ENCODE measurements at places on chromosomes 3 and 15. TPM values are rescaled to one million over a fixed set of nuclear protein-coding genes. Genes with fewer than 3 reads are reported as not detected.

DNA sequence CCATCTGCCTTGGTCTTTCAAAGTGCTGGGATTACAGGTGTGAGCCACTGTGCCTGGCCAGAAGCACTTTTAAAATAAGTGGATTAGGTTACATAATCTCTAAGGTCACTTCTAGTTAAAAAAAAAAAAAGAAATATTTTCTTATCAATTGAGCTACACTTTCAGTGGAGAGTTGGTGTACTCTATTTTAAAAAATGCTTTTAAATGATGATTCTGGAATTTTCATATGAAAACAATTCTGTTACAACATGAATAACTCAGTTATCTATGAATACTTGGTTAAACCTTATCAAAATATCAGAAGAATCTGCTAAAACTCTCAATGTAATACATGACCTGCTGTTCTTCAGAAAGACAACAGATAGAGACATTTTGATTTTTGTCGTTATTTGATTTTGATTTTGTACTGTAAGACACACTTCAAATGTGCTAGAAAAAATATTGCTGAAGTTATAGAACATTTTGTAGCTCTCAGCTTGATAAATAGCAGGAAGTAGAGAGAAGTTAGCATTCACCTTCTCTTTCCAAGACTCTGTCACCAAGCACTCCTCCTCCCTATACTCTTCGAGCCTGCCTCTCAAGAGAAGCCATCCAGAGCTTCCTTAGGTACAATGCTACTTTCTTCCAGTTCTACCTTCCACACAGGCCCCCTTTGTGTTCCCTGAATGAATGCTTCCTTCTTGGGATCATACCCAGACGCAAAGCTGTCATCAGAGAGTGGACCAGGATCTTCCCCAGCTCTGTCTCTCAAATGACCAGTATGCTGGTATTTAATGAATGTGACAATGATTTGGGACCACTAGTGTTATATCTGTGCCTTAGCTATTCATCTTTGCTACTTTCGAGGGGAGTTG is 47.2 kb upstream of the SECISBP2L start:
- DNase-seq = no peak

GRCh38 chr3:189789432-189789831 is 158.2 kb downstream of the TP63 start:
- DNase-seq = no peak

The CEP63 gene
- 19.3 TPM for total RNA-seq

- no peak for DNase-seq
Observed at GRCh38 chr3:194279101-194279500, 72.0 kb downstream of the CPN2 start.

The DNAH12 gene
- total RNA-seq = under 0.01 TPM

The RAB6B gene
- total RNA-seq = 9.3 TPM

GRCh38 chr3:11775493-11775892 is 71.2 kb downstream of the TAMM41 start:
- DNase-seq = no peak

GRCh38 chr15:62570405-62570783 is 405.3 kb upstream of the C2CD4B start:
- no peak for DNase-seq

The MAPKAPK3 gene
- 27.9 TPM for total RNA-seq

- DNase-seq = no peak
Observed at GRCh38 chr15:70447521-70447920, 315.8 kb downstream of the UACA start.

DNA sequence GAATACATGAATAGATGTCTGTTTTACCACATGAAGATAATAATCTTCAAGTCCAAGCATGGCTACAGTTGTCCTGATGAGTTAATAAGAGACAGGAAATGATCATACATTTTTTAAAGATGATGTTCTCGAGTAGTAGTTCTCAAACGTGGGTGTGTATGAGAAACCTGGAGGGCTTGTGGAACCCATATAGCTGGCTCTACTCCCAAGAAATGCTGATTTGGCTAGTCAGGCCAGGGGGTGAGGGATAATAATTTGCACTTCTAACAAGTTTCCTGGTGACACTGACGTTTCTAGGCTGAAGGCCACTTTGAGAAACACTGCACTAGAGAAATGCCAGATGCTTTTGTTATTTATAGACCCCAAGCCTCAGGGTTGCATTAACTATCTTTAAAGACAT is 37.0 kb downstream of the ROPN1B start:
- no peak for DNase-seq

The FSTL1 gene
- 664 TPM for total RNA-seq

The CLPX gene
- 53.2 TPM for total RNA-seq

The NUDT16 gene
- 34.0 TPM for total RNA-seq

DNA sequence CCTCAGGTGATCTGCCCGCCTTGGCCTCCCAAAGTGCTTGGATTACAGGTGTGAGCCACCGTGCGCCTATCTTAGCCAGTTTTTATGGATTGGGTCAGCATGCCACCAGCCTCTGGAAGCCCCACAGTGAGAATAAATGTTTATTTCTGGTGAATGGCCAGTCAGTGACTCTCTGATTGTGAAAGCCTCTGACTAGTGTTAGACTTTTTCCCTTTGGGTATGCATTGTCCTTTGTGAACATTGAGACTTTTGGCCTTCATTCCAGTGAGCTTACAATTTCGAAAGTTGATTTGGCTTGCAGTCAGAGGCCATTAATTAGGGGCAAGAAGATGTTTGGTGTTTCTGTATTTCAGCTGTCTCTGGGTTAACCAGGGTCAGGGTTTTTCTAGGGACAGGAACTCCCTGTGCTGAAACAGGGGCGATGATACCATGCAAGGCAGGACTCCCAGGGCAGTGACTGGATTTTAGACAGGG is 274.5 kb upstream of the C2CD4B start:
- DNase-seq = no peak

DNA sequence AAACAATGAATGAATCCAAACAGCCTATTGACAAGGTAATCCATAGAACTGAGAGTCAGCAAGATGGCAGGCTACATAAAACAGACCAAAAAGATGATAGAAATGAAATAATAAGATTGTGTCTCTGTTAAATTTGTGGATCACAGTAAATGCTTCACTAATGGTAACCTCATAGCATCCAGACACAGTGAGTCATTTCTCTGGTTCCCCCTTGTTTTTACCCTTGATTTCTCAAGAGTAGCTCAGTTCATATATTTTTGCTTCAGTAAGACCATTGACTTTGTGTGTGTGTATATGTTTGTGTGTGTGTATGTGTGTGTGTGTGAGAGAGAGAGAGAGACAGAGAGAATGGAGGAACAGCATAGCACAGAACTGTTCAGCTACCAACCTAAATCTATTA is 546.9 kb downstream of the RBMS3 start:
- DNase-seq = no peak

GRCh38 chr3:122982216-122983185 is 45.1 kb downstream of the SEMA5B start:
- no peak for DNase-seq

The CCDC51 gene
- 20.3 TPM for total RNA-seq

DNA sequence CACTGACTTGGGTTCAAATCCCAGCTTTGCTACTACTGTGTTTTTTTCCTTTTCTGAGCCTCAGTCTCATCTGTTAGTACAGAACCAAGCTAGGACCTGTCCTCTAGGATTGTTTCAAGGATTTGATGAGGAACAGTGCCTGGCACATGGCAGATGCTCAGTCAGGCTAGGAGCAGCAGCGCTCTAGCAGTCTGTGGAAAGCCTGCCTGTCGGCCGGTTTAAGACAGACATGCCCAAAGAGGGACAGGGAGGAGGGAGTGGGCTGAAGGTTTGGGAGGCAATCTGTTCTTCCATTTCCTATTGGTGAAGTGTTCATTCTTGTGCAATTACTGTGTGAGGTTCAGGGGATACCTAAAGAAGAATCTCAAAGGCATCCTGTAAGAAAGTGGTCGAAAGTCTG is 35.1 kb upstream of the RGMA start:
- no peak for DNase-seq

DNA sequence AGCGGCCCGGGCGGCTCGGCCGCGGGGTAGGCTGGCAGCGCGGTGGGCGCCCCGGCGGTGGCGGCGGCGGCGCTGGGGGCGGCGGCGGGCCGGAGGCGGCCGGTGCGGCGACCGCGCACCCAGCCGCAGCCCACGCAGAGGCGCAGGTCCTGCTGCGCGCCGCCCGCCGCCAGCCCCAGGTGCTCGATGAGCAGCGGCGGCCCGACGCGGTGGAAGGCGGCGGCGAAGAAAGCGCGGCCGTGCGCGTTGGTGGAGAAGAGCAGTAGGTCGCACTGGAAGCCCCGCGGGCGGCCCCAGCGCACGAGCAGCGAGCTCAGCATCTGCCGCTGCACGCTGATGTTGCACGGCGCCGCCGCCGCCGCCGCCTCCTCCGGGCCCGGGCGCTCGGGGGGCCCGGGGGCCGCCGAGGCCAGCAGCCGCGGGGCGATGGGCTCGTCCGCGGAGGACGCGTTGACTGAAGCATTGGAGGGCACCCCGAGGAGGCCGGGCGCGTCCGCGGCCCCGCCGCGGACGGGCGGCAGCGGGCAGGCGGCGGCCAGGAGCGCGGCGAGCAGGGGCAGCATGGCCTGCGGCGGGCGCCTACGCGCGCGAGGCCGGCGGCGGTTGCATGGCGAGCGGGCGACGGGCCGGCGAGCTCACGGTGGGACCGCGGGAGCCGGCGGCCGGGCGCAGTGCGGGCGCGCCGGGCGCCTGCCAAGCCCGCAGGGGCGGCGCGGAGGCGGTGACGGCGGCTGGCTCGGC is 452 bp downstream of the TMEM158 start:
- no peak for DNase-seq

DNA sequence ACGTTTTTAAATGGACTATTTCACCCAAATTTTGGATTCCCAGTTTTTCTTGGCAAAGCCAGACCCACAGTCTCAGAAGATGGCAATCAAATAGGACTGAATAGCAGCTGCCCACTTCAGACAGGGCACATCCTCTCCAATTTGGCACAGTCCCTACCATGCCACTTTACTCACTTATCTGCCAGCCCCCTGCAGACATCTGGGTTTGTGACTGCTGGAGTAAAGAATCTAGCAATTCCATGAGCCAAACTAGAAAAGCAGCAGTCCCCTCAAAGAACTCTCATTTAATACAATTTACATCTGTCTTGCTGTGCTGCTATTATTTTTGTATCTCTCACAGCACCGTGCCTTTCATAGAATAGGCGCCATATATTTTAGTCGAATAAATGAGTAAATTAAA is 16.0 kb upstream of the LRRN1 start:
- no peak for DNase-seq

DNA sequence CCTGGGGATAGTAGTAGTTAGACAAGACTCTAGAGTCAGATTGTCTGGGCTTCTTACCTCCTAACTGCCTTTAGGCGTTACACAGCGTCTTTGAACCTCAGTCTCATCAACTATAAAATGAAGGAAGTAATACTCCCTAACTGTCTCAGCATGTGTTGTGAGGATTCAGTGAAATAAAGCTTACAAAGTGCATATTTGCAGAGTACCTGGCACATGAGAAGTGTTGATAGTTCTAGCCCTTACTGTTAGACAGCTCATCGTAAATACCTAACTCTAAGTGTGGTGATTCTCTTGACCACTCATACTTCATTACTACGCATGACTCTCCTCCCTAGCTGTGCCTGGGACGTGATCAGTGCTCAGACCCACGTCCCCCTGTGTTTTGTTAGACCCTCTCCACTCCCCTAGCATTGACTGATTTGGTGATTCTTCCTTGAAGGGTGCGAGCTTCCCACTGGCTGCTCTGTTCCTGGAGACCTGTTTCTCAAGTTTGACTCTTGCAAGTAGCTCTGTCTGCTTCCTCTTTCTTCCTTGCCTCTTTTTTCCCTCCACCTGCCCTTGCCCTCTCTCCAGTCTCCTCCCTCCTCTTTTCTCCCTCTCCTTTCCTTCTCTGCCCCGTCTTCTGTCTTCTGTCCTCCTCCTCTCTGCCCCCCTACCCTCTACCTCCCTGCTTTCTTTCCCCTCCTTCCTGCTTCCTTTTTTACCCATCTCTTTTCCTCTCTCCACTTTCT is 124.2 kb downstream of the SLC25A26 start:
- DNase-seq = no peak

DNA sequence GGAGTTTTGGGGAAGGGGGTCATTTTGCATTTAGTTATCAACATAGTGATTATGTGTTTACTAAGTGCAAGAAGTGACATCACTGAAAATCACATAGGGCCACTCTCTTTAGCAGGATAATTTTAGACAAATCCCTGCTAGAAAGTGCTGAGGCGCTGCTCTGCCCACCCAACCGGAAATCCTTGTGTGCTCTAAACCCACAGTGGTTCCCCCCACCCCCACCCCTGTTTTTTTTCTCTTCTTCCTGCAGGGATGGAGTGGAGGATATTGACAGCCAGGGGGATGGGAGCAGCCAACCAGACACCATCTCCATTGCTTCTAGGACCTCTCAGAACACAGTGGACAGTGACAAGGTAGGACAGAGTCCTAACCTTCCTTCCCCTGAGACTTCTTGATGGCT is 234.2 kb upstream of the UMPS start:
- no peak for DNase-seq

The TMOD3 gene
- 16.2 TPM for total RNA-seq

DNA sequence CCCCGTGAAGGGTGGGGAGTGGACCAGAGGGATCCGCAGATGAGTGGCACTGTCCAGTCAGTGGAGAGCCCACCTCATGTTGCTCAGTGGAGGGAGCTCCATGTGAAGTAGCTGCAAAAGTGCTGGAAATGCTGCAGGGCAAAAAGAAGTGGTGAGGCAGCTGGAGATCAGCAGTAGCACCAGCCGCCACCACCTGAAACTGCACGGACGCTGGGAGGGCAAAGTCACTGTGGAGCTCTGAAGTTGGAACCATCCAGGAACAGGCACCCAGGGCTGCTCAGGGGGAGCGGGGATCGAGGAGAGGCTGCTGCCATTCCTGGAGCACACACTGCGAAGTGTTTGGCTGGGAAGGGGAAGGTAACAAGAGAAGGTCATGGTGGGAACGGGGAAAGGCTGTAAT is 6.4 kb upstream of the ALDH1L1 start:
- peak; percentile 68 for DNase-seq

DNA sequence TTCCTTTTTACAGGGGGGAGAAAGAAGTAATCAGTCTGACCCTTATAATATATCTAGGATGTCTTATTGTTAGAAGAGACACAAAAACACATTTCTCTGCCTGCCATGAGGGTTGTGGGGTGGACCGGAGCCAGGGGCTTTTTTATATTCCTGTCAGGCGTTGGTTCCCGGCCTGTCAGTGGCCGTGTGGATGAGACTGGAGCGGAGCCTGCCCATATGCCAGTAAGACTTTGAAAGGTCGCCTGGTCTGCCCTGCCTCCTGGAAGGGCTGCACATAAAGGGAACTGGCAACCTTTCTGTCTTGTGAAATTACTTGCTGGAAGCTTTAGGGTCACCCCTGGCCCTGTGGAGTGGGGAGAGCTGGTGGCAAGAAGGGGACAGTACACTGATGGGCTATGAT is 34.7 kb downstream of the MAP3K13 start:
- peak; percentile 12 for DNase-seq
